AML-193 (cell line): ENCODE measurements at places on chromosomes 2 and 18.

DNA sequence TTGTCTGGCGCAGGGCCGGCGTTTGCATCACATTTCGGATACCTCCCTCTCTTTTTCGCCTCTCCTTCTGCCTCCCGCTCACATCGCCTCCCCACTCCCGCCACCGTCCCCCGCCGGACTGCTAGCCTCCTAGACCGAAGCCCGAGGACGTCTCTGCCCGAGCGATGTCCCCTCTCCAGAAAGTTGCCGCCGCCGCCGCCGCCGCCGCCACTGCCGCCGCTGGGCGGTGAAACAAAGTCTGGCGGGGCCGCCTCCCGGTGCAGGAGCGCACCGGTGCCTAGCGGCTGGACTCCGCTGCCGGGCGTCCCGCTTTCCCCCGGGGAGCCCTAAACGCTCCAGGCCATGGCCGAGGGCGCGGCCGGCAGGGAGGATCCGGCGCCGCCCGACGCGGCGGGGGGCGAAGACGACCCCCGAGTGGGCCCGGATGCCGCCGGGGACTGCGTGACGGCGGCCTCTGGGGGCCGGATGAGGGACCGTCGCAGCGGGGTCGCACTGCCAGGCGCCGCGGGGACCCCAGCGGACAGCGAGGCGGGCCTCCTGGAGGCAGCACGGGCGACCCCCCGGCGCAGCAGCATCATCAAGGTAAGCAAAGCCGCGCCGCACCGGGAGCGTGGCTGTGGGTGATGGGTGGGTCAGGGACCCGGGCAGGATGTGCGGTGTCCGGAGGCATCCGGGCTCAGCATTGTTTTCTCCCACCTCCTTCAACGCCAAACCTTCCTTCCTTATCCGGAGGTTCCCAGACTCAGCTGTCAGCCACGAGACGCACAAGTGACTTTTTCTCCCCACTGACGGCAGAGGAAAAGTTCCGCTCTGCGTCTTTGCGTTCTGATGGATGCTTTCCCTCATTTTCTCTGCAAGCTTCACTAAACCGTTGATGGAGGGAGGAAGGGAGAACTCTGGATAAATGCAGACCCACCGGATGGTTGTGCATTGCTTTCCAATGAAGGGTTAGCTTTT, 643 bp downstream of the PLCL1 start:
- no peak for DNase-seq

DNA sequence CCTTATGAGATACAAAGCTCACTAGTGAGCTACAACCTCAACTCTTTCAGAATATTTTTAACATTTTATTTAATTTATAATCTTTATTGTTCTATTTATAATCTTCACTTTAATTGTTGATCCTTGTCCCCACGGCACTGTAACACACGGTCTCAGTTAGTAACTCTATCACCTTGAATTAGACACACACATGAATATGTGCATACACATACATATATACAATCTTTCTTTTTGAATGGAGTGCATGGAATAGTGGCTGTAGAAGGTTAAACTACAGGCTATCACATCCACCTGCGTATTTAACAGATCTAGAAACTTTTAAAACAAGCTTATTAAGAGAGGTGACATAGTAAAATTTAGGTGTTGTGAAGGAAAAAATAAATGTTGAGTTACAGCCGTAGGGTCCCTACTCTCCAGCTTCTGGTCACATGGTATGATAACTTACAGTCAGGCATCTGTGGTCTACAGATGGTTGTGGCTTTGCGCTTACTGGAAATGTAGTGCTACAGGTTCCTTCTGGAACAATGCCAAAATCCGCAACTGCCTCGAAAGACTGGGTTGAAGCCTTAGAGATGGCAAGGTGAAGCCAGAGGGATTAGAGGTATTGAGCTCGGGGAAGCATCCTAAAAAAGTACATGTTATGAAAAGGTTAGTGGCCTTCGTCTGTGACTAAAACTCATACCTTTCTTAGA, 1324.1 kb upstream of the SLC39A10 start:
- DNase-seq, result no peak

GRCh38 chr2:162368494-162368893, 24.6 kb downstream of the GCA start:
- no peak for DNase-seq

GRCh38 chr2:122856696-122857095, 1101.2 kb downstream of the TSN start:
- DNase-seq, result no peak

GRCh38 chr18:59383851-59384250, 24.8 kb upstream of the LMAN1 start:
- DNase-seq, result no peak

GRCh38 chr2:28649481-28650265, 102.0 kb upstream of the PPP1CB start:
- DNase-seq, result no peak

DNA sequence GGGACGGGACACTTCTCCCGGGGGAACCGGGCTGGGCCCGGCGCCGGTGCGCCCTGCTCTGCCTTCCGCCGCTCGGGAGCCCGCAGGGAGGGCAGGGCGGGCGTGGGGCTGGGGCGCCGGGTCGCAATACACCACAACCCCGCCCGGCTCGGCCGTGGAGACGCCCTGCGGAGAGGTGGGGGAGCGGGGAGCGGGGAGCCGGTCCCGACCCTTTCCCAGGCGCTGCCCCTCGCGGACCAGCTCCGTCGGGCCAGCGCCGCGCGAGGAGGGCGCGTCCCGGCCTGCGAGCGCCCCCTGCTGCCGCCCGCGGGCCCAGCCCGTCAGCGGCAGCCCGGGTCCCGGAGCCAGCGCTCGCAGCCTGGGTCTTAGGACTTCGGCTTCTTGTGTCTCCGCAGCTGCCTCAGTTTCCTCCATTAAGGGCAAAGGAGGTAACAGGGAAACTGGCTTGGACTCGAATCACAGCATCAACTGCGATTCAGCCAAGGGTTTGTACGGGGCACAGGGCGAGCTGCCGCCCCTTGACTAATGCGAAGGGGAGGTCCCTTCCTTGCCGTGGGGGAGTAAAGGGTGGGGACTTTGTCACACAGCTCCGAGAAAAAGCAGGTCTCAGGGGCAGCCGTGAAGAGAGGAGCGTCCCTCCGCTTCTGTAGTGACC, 635 bp upstream of the ADRA2B start:
- DNase-seq, result peak; percentile 10

- peak; percentile 28 for DNase-seq
These were observed 79.6 kb downstream of the MIB1 start for GRCh38 chr18:21820033-21820810.

- no peak for DNase-seq
These were observed 122.6 kb downstream of the SMAD7 start for GRCh38 chr18:48828194-48828545.

- DNase-seq, result no peak
These were observed 17.5 kb downstream of the PECR start for GRCh38 chr2:216064014-216064630.

DNA sequence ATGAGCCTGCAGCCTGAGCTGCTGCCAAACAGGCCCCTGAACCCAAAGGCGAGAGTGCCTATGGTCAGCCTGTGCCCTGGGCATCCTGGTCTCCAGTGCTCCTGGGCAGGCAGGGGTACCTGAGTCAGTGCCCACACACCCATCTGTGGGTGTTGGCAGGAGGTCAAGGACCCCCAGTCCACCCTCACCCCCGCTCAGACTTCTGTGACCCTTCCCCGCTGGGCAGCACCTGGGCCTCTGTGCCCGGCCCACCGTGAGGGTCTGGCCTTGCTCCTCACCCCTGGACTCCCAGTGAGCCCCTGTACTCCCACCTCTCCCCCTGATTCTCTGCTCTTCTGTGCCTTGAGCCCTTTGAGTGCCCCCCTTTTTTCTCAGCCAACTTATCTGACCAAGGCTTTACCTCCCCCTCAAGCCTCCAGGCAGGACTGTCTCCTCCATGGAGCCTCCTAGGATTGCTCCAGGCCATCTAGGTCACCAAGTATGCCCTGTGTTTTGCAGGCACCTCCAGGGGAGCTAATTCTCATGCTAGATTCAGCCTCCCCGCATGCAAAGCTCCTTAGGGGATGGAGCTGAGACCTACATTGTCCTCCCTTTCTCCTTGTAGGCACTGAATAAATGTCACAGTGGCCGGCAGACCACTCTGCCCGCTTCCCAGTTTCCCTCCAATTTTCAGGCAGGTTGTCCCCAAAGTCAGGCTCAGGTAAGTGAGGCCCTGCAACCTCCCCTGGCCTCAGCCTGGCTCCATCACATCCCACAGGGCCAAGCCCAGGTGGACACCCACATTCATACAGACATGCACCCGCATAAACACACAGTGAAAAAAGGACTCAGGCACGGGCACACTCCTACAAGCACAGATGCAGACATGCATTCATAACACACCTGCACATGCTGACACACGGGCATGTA, 21.9 kb upstream of the PTMA start:
- no peak for DNase-seq

- DNase-seq, result no peak
These were observed 45.2 kb upstream of the GCG start for GRCh38 chr2:162197069-162197825.

GRCh38 chr2:190947711-190948251, 66.2 kb downstream of the STAT1 start:
- peak; percentile 71 for DNase-seq

- no peak for DNase-seq
These were observed 16.9 kb downstream of the GPR75 start for GRCh38 chr2:53842891-53843290.

GRCh38 chr2:227577555-227577954, 21.1 kb upstream of the SCYGR2 start:
- DNase-seq, result no peak
